NCI-H1048 (cell line): ENCODE measurements at places on chromosomes 13 and 19.

DNA sequence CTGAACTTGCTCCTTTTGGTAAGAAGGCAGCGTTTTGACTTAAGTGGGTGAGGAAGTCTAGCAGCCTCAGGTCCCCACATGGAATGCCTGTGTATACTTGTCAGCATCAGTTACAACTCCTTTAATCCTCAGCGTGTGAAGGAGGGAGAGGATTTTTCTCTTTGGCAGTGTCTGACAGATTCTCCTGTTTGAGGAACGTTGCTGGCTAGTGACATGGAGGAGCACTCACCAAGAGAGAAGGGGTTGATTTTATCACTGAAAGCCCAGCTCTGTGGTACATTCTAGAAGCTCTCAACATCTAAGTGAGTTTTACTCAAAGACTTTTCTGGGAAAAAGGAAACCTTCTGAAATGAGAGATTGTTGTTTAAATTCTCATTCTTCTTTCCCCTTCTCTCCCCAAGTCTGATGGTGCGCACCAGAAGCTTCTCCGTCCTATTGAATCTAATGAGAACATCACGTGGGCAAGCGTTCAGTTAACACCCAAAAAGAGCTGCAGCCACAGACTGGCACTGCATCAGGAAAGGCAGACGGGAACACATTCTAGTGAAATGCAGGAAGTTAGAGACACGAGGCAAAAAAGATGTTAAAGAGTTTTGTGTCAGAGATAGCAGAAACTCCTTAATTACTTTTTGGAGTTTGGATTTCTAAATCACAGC is 58.2 kb downstream of the GJA3 start:
- no peak for DNase-seq

GRCh38 chr19:23799321-23799720 is 40.6 kb upstream of the ZNF681 start:
- DNase-seq, result no peak

- DNase-seq, result no peak
Observed at GRCh38 chr13:41139296-41139966, 6.8 kb upstream of the KBTBD6 start.

GRCh38 chr19:29836409-29836825 is 24.6 kb downstream of the CCNE1 start:
- DNase-seq, result no peak

GRCh38 chr13:29906432-29907011 is 56.1 kb upstream of the UBL3 start:
- DNase-seq, result no peak

GRCh38 chr13:81987677-81988357 is 1646.9 kb upstream of the SPRY2 start:
- no peak for DNase-seq
